ENCODE measurements at places on chromosomes 11 and 22.
A peak's percentile ranks its signal among the peaks of the same experiment; 100 is the strongest.

DNA sequence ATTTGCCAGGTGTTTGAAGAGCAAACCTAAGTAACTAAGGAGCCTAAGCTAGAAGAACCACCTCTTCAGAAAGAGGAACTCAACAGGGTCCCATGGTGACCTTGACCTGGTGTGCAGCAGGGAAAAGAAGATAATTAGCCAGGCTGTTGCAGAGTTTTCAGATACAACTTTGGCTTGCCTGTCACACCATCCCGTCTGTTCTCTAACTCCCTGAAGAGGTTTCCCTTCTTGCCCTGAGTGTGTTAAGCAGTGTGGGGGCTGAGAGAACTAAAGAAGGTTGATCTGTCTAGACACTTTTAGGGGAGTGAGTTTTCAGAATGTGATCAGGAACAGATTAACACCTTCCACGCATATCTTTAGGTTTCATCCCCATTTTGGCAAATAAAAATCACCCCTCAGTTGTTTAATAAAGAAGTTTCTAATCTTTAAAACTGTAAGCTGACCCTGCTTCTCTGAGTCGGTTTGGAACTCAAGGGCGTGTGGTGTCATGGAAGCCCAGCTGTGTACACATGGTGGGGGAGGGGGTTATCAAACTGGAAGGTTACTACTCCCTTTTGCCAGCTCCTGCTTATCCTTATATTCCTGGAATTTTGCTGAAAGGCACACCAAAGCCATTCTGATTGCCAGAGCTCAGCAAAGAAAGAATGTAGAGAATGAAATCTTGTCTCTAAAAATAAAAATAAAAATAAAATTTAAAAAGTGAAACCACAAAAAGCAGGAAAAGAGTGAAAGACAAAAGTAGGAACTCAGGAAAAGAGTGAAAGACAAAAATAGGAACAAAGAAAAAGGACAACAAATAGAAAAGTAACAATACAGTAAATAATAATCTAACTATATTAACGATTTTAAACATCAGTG is 70.2 kb downstream of the DBX1 start:
- DNase-seq: no peak
- H3K36me3 ChIP-seq: peaks cover 20% of the 10 kb centered on the region
- H3K4me1 ChIP-seq: no peaks in the 10 kb centered on the region
- no peaks in the 10 kb centered on the region for H3K27me3 ChIP-seq
- no peak overlapping the region for H3K27ac ChIP-seq

- DNase-seq: no peak
- H3K36me3 ChIP-seq: no peaks in the 10 kb centered on the region
- H3K4me1 ChIP-seq: no peaks in the 10 kb centered on the region
- no peaks in the 10 kb centered on the region for H3K27me3 ChIP-seq
These were observed 148.7 kb upstream of the B3GAT1 start for GRCh38 chr11:134560566-134561330.

- no peaks in the 10 kb centered on the region for H3K36me3 ChIP-seq
- peak; percentile 71 for DNase-seq
- peaks cover 31% of the 10 kb centered on the region for H3K4me1 ChIP-seq
- peak overlapping the region; percentile 72 for H3K4me3 ChIP-seq
- peak overlapping the region; percentile 51 for H3K27ac ChIP-seq
These were observed 541 bp downstream of the MICAL2 start for GRCh38 chr11:12110714-12111548.

- H3K36me3 ChIP-seq: peaks cover 22% of the 10 kb centered on the region
- peak; percentile 84 for DNase-seq
- H3K4me1 ChIP-seq: peaks cover 26% of the 10 kb centered on the region
- H3K27ac ChIP-seq: peak overlapping the region; percentile 13
- H3K4me3 ChIP-seq: no peak overlapping the region
These were observed 26.5 kb downstream of the CTNND1 start for GRCh38 chr11:57787920-57788702.

GRCh38 chr22:17106161-17106784 is 14.9 kb downstream of the TMEM121B start:
- H3K27me3 ChIP-seq: no peaks in the 10 kb centered on the region
- H3K27ac ChIP-seq: no peak overlapping the region
- peaks cover 27% of the 10 kb centered on the region for H3K36me3 ChIP-seq
- no peaks in the 10 kb centered on the region for H3K4me1 ChIP-seq
- no peak overlapping the region for H3K4me3 ChIP-seq

DNA sequence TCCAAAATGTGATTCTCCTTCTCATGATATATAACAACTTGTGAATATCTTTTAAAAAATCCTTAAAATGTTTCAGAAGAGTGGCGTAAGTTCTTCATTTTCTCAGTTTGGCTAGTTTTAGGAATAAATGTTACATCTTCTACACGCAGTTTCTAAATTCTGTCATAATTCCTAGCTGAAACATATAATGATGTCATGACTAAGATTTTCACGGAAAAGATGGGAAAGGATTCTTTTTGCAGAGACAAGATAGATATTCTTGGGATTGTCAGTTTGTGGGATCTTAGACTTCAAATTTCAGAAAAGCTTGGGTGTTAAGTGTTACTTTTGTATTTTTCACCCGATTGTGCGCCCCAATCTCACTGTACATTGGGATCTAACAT is 1.7 kb downstream of the EED start:
- no peaks in the 10 kb centered on the region for H3K36me3 ChIP-seq
- no peak for DNase-seq
- peak overlapping the region; percentile 78 for H3K4me3 ChIP-seq
- no peak overlapping the region for H3K27ac ChIP-seq
- H3K4me1 ChIP-seq: peaks cover 14% of the 10 kb centered on the region
- no peaks in the 10 kb centered on the region for H3K27me3 ChIP-seq

DNA sequence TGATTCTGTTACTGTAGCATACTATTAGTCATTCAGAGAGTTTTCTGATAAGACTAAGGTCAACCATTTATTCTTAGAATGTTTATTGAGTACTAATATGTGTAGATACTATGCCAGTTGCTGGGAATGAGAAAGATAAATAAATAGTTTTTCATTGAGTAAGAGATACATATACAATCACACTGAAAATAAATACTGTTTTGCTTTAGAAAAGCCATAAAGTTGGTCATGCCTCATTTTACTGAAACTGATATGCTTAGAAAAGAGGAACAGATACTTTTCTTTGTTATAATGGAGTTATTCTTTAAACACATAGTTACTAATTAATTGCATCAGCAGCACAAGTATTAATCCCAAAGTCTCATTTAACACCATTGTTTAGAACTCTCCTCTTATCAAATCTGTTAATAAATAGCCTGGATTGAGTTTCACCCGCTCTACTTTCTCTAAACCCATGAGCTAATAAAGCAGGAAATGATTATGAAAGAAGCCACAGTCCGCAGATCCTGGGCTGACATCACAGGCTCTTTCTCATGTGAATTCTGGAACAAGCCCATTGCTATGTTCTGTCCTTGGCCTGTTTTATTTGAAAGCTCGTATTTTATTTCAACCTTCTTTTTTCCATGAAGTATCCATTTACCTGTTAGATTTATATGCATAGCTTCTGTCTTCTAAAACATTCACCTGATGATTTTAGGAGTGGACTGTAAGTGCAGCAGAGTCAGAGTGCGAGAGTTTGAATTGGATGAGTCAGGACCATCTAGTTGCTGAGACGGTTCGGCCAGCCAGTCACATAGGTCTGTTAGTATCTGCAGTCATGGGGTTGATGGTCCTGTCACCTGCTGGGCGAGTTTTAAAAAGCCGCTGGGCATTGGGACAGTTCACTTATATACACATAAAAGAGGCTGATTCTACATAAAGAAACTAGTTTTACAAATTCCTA is 35.5 kb downstream of the PIWIL4 start:
- no peak overlapping the region for H3K4me3 ChIP-seq
- peak; percentile 95 for DNase-seq
- H3K27me3 ChIP-seq: no peaks in the 10 kb centered on the region
- peaks cover 4% of the 10 kb centered on the region for H3K36me3 ChIP-seq

Measured in small intestine (tissue), 16 donors.